ENCODE measurements at places on chromosomes 2 and 18.

GRCh38 chr2:176291335-176291734 is 22.1 kb downstream of the MTX2 start:
- no peak for DNase-seq

DNA sequence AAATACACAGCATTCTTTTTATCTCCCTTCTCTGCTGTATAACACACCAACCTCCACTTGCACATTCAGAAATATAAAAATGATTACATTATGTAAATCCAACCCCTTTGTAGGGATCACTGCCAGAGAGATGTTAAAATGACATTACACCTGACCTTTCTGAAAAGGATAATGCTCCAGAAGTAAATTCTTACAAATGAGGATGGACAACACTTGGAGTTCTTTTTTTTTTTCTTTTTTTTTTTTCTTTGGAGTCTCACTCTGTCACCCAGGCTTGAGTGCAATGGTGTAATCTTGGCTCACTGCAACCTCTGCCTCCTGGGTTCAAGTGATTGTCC is 20.3 kb upstream of the AGFG1 start:
- no peak for DNase-seq

DNA sequence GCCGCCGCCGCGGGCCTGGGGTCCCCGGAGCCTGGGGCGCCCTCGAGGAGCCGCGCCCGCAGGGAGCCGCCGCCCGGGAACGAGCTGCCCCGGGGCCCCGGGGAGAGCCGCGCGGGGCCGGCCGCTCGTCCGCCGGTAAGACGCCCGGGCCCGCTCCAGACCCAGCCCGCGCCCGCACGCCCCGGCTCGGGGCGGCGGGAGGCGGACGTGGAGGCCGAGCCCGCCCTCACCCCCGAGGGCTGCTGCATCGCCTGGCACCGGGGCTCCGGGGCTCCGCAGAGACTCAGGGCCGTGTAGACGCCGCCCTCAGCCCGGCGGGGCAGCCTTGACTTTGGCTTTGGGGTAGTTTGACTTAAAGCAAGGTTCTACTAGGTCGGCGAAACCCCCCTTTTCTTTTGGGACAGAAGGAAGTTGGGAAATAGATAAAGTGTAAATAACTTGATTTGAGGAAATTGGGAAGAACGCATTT is 335 bp downstream of the ERFE start:
- DNase-seq: no peak

DNA sequence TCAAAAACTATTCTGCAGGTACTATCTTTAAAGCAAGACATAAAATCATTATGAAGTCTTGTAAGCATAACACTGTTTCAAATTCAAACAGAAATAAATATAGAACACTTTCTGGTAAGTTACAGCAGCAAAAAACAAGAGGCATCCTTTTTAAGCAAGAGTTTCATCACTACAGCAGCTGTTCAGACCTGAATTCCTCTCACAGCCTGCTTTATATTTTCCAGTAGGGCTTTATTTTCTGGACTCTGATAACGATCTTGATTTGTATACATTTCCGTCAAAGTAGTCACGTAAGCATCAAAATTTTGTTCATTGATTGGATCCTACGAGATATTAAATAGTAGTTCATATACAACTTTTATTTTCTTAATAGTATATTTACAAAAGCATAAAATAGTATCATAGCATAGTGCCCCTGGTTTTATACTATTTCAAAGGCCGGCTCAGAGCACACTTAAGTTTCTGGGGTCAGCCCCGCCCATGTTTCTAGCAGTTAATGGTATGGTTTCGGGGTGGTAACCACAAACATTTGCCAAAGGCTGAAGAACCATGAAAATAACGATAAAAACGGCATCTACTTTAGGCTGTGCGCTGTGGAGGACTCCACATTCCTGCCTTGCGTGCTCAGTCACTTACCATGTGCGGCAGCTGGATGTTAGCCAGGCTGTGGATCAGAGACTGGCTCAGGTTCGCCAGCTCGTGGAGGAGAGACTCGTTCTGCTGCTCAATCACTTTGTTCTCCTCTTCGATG is 47.5 kb upstream of the PXDN start:
- DNase-seq: no peak

DNA sequence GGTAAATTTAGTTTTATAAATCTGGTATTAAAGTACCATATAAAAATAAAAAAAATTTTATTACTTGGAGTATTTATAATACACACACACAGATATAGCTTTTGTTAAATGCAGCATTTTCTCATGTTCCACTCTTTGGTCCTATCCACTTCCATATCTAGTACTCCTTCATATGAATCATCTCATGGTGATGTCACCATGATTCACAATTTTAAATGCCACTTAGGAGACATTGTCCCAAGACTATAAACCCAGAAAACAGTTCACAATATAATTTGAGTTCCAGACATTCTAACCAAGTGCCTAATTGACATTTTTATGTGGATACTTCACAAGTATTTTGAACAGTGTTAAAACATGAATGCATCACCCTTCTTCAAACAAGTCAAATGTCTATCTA is 1398.3 kb downstream of the DSC3 start:
- DNase-seq: no peak

DNA sequence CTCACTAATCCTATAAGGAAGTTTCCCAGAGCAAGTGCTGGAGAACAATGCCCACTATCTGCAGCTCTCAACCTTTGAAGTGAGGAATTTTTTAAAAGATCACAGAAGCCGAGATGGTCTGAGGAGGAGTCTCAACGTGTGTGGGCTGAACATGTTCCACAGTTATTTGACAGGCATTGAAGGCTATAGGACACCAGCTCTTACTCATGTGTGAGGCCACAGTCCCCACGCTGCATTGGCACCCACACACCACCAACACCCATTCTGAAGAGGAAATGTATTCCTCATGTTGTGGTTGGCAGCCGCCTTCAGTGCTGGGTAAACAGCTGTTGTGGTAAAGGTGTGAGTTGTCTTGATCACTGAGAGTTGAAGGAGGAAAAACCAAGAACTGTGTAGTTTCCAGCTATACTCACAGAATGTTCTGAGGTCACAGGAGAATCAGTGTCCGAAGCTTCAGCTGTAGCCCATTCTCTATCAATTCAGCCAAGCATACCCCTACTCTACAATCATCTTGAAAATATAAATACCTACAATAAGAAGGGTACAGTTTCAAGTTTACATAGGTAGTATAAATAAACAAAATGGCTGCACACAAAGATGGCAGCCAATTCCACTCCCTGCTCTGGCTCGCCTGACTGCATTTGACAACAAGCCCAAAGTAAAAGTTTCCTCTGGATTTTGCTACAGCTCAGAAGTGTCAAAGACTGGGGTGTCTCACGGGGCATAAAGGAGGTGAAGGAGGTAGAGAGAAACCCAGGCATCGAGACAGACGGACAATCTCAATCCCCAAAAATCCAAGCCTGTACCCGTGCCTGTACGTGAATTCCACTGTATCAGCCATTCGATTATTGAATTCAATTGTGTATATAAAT is 12.1 kb downstream of the CD226 start:
- no peak for DNase-seq

- no peak for DNase-seq
Observed at GRCh38 chr2:2472881-2473280, 141.8 kb upstream of the MYT1L start.

GRCh38 chr2:84939426-84940087 is 31.4 kb upstream of the KCMF1 start:
- DNase-seq: no peak

DNA sequence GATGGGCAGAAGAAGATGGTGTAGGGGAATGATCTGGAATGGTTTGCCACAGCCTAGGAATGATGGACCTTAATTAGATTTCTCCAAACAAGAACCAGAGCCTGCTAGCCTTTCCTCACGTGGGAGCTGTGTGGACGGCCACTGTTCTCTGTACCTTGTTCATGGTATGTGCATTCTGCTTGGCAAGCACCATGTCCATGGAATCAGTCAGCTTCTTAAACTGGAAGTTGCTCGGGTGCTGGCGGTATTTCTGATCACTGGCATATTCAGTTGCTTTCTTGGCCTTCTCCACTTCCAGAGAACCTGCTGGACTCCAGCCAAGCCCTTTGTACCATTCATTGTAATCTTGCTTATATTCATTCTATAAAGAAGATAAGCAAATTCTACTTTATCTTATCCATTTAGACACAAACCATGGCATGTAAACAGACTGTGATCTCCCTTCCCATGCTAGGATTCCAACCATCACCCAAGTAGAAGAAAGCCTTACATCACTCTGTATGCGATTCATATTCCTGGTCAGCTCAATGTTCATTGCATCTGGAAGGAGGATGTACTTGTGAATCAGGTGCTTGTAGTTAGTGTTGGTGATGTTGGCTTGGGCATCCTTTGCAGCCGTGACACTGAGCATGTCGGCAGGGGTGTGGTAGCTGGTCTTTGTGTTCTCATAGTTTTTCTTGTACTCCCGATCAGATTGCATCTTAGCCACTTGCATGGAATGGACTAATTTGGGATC is 78.4 kb downstream of the NEB start:
- no peak for DNase-seq

DNA sequence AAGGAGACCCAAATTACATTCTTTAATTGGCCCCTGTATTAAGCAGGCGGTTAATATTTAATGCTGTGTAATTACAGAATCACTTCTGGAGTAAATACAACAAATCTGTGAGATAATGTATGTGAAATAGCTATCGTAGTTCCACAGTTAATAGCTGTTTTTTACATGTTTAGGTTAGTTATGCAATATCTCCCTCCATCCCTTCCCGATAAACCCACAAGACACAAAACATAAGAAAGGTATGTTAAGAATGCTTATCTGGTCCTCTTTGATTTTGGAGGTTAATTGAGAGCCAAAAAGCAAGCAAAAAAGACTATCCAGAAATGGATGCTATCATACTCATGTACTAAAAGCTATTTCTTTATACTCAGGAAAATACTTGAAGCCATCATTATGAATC is 49.1 kb downstream of the ZNF638 start:
- no peak for DNase-seq

- DNase-seq: no peak
Observed at GRCh38 chr2:110121052-110121334, 5.4 kb upstream of the MALL start.

GRCh38 chr18:61169386-61169785 is 163.8 kb upstream of the CDH20 start:
- no peak for DNase-seq

GRCh38 chr2:38643021-38643671 is 22.8 kb upstream of the GALM start:
- no peak for DNase-seq

GRCh38 chr18:34890486-34891085 is 150.6 kb upstream of the MAPRE2 start:
- DNase-seq: no peak

- no peak for DNase-seq
Observed at GRCh38 chr2:221518201-221518934, 53.7 kb downstream of the EPHA4 start.

DNA sequence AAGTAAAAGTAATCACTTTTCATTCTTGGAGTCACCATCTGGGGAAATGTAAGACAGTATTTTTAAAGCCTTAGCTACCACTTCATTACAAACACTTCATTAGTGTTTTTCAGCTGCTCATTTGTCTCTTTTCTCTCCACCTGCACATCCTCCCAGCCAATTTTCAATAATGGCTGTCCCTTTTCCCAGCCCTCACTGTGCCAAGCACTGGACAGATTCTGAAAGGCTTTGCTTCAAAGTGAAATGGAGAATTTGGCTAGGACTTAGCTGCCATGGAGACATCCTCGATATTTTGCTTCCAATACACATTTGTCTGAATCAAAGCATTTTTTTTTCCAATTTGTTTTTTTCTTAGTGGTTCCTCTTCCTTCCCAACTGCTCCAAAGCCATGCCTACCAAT is 272.4 kb upstream of the NRXN1 start:
- DNase-seq: no peak

GRCh38 chr2:211174631-211175030 is 618.2 kb downstream of the CPS1 start:
- no peak for DNase-seq

DNA sequence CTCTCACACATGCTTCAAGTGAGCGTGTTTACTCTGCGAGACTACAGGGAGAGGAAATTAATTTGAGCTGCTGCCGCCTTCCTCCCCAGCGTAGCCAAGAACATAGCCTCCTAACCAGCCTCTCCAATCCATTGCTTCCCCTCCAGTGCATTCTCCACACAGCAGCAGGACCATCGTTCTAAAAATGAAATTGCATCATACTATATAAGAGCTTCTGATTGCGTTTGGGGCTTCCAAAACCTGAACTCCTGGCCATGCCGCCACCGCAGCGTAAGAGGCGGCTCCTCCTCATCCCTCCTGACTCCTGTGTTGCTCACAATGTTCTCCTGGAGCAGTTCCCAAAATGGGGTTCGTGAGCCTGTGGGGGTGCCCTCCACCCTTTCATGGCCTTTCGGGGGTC is 142.1 kb downstream of the MYT1L start:
- DNase-seq: no peak

- DNase-seq: no peak
Observed at GRCh38 chr2:54903736-54904554, 146.3 kb downstream of the RTN4 start.

GRCh38 chr2:186946896-186947467 is 98.0 kb upstream of the ZSWIM2 start:
- no peak for DNase-seq

GRCh38 chr18:48109961-48110493 is 179.6 kb upstream of the SMAD2 start:
- no peak for DNase-seq

DNA sequence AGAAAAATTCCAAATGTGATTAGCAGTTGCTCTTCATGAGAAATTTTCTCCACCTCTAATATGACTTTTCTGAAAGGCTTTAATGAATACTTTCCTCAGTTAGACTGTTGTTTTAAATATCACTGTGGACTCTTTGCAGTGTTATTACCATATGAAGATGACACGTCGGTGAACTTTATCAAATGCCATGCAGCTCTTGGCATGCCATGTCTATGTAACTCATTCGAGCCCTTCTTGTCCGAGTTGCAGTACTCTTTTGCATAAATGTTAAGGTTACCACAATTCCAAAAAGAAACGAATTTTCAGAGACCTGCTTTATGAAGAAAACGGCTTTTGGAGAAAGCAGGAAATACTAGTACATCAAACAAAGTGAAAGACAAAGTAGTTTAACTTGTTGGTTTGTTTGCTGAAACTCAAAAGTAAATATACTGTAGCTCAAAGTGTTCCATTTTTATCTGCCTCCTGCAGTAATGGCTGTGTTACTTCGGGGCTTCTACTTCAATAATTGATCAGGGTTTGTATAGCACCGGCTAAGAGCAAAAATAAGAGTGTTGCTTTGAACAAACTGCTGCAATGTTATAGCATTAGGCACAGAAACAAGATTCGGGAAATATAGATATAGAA is 204.1 kb downstream of the ARHGAP15 start:
- no peak for DNase-seq

DNA sequence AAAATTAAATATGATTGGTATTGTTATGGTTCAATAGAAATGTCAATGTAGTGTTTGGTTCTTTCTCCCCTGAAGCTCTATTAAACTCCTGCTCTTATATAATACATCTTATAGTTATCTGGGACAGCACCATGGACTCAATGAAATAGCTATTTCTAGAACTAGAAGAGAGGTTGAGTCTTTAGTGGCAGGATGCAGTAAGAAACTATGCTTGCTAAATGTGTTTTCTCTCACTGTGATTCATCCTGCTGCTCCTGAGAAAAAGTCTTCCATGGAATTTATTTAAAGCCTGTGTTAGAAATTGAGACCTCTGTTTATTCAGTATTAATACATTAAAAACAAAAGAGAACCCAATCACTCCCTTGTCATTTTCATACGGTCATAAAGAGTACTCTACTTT is 61.5 kb downstream of the G6PC2 start:
- no peak for DNase-seq

- DNase-seq: no peak
Observed at GRCh38 chr2:100482741-100483140, 12.5 kb downstream of the NMS start.

Measured in cortex of kidney (tissue), 1 donor.